ENCODE measurements at places on chromosomes 4 and X. TPM values are rescaled to one million over a fixed set of nuclear protein-coding genes. Genes with fewer than 3 reads are reported as not detected.
A peak's percentile ranks its signal among the peaks of the same experiment; 100 is the strongest.

HOPX gene
- 93.2 TPM for total RNA-seq

TNIP3 gene
- total RNA-seq, result 2.3 TPM

NHSL2 gene
- 0.69 TPM for total RNA-seq

ABCG2 gene
- 2.3 TPM for total RNA-seq

KLB gene
- total RNA-seq, result not detected

RPA4 gene
- total RNA-seq, result 0.60 TPM

CT55 gene
- total RNA-seq, result not detected

MCF2 gene
- 0.37 TPM for total RNA-seq

KLKB1 gene
- 0.79 TPM for total RNA-seq

P2RY4 gene
- total RNA-seq, result 0.34 TPM

CXCL1 gene
- total RNA-seq, result not detected

GABRA4 gene
- total RNA-seq, result not detected

PNMA5 gene
- total RNA-seq, result 0.16 TPM

ERCC6L gene
- 6.5 TPM for total RNA-seq

USP17L20 gene
- not detected for total RNA-seq

UBL4A gene
- 53.5 TPM for total RNA-seq

DNA sequence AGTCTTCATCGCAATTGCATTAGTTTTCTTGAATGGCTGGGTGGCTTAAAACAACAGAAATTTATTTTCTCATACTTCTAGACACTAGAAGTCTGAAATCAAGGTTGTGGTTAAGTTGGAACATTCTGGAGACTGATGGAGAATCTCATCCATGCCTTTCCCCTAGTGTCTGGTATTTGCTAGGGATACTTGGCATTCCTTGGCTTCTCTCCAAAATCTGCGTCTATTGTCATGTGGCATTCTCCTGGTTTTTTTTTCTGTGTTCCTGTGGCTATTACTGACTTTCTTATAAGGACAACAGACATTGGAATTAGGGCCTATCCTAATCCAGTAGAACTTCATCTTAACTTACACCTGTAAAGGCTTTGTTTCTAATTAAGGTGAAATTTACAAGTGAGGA, 272.8 kb upstream of the EPHA5 start:
- no peak for DNase-seq

- DNase-seq, result no peak
Measured at GRCh38 chrX:155028129-155028528, 1.5 kb downstream of the FUNDC2 start.

DNA sequence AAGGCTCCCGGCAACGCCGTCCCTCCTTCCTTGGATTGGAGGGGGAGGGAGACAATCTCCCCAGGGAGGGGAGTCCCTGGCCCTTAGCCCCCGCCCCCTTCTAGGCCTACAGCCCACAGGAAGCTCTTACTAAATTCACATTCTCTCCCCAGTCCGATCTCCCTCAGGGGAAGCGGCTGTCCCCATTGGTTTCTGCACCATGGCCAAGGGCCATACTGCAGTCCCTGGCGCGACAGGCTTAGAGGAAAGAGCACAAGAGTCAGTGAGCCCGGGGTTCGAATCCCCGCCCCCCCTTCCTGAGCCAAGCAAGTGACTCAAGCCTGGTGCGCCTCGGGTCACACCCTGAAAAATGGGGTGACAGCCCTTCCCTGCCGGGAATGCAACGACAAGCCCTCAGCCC, 1.1 kb downstream of the ABLIM2 start:
- no peak for DNase-seq

GRCh38 chr4:176549161-176549865, 229.5 kb downstream of the SPCS3 start:
- DNase-seq, result no peak

DNA sequence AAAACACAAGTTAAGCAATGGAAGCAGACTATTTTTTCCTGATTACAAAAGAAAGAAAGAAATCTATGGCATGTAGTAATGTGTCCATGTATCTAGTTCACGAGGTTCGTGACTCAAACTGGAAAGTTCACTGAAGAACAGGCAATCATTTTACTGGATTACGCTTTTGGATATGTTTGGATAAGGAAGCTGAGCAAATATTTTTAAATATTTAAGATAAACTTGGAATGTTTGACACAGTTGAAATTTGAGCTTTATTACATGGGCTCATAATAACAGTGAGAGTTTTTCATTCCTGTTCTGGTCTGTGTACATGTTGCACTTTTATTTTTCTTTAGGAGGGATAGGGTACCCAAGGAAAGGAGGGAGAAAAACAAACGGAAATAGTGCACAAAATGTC, 244.2 kb upstream of the GK2 start:
- DNase-seq, result no peak

DNA sequence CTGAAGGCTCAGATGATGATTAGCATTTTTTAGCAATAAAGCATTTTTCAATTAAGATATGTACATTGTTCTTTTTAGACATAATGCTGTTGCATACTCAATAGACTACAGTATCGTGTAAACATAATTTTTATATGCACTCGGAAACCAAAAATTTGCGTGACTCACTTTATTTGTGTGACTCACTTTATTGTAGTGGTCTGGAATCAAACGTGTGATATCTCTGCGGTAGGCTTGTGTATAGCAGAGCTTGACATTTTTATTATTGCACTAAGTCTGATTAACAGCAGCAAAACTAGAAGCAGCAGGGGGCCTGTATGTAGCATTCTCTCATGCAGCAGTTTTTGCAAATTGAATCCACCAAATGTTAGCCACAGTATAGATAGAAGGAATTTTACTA, 119.1 kb upstream of the PRDX4 start:
- no peak for DNase-seq

- no peak for DNase-seq
Measured at GRCh38 chrX:41002026-41002425, 83.2 kb upstream of the USP9X start.

DNA sequence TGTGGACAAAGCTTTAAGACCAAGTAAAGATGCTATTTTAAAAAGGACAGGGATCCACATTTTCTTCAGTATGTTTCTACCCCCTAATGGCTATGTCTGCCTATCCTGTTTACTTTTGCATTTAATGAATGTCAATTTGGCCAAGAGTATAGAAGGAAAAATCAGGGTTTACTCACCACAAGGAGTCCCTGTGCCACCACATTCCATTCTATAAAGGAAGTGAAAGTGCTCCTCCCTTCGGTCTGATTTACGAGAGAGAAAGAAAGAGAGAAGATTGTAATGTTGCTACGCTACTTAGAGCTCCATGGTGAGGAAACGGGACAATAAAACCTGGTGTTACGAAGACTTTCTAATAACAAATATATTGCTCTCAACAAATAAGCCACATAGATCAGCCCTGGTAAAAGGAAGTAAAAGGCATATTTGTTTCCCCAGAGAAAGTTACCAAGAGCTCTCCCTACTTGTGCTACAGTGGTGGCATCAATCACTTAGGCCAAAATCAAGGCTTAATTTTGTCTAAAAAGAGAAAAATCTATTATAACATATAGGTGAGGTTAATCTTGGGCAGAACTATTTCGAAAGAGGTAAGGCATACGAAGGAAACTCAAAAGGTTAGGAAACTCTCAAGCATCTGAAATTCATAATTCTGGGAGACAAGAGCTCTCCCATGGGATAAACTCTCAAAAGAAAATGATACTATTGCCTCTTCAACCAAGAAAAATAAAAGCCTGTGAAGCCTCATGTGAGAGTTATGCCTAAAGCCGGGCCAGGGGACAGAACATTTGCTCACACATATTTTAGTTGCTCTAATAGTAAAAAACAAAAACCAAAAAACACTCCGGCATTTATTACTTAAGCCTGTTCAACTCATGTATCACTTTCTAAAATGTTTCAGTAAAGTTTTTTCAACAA, 29.5 kb downstream of the TAPT1 start:
- no peak for DNase-seq

- no peak for DNase-seq
Measured at GRCh38 chr4:10687526-10687925, 3.0 kb upstream of the CLNK start.

DNA sequence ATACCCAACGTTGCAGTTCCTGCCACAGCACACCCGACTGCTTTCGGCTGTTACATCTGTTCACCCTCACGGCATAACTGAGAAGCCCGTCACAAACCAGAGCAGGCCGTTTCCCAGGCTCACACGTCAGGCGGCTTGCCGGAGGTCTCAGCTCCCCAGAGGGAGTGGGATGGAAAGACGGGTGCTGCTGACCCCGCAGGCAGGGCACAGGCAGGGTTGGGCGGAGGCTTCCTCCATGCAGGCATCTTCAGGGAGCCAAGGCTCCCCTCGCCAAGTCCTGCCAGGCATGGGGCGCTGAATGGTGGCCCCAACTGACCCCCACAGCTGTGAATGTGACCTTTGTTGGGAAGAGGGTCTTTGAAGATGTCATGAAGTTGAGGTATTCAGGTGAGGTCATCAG, 57.5 kb downstream of the ACOX3 start:
- DNase-seq, result no peak

- no peak for DNase-seq
Measured at GRCh38 chr4:140719022-140719421, 37.2 kb downstream of the TBC1D9 start.

DNA sequence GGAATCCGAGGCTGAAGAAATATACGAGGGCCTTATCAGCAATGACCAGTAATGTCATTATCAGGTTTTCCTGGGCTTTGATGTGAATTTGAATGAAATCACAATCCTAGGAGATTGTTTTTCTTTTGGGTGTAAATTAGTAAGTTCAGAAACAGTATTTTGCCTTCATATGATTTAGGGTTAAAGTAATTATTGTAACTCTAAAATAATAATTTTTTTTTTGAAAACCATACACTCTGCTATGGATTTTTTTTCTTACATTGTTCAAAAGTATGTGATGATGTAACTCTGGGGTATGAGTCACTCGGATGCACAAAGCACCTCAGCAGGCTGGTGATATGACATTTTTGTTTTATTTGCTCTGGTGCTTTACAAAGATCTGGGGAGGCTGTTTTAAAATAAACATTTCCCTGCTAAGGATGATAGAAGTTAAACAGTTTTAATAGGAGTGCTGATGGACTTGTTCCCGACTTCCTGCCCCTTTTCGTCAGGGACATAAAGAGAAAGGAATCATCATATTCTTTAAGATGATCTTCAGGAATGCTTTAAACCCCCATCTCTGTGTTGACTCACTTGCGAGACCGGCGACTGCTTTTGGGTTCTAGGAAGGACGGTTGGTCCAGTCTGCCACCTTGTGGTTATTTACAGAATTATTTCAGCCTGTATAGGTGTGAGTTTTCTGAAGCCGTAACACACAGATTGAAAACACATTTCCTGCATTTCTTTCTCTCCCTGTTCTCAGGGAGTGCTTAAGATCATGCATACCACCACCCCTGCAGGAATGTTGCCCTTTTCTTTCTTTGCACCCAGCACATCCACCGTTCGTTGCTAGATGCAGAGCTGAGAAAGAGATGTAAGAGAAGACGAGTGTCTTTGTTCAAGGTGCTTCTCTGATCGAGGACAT, 72.5 kb downstream of the RAPGEF2 start:
- DNase-seq, result peak; percentile 66

DNA sequence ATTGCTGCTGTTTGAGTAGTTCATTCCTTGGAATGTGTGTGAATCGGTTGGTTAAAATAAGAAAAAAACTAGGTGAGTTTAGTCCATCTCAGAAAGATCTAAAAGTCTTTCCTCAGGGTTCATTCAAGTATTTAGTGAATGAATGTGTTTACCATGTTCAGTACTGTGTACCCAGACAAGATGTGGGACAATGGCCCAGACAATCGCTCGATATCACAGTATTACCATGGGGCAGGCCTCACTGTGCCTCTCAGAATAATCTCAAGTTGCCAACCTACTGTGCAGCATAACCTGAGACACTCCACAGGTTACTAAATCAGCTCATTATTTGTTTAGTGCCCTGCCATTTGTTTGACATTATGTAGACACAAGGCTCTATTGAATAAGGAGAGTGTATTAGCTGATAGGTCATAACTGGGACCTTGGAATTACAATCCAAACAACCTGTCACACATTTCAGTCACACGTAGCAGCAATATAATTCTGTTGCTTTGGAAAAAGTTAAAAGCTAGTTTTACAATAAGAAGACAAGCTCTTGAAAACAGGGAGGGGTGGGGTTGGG, 24.9 kb upstream of the AMOT start:
- no peak for DNase-seq

GRCh38 chrX:45747905-45748304, 547.2 kb upstream of the DIPK2B start:
- no peak for DNase-seq

GRCh38 chrX:118353081-118353850, 7.4 kb downstream of the WDR44 start:
- DNase-seq, result no peak

GRCh38 chr4:127441571-127441970, 191.2 kb upstream of the INTU start:
- no peak for DNase-seq

GRCh38 chr4:74738464-74739143, 55.7 kb downstream of the BTC start:
- DNase-seq, result no peak

DNA sequence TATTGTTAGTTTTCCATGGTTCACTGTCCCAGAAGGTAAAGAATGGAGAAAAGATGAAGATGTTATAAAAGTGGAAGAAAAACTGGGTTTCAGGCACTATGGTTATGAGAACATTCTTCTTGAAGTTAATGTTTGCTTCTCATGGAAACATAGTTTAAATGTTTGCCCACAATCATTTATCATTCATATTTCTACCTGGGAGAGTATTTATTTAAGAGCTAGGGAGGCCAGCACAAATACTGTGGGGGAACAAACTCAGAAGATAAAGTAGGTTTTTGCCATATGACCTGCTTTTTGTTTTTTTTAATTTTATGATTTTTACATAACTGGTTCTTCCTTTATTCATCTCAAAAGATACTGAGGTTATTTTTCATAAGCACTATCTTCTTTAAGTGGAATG, 96.8 kb downstream of the GC start:
- no peak for DNase-seq

DNA sequence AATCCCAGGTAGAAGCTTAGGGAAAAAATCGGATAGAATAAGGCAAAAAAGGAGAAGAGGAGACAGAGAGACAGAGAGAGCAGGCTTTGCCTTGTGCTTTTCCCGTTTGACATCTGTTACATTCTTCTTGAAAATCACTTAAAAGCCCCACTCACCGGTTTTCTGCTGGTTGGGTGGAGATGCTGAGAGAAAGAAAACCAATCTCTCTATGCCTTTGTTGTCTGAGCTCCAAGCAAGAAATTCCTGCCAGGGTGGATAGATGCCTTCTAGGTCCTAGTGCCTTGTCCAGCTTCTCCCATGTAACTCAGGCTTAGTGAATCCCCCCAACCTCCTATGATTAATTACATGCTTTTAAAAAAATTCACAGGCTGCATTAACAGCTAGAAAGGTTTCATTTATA, at the start of gene DCX:
DCX (minus strand) TSS at position 210 of the 400 bp plus-strand sequence. CDS start 1,794 bp downstream, outside the sequence.
- DNase-seq, result no peak

DNA sequence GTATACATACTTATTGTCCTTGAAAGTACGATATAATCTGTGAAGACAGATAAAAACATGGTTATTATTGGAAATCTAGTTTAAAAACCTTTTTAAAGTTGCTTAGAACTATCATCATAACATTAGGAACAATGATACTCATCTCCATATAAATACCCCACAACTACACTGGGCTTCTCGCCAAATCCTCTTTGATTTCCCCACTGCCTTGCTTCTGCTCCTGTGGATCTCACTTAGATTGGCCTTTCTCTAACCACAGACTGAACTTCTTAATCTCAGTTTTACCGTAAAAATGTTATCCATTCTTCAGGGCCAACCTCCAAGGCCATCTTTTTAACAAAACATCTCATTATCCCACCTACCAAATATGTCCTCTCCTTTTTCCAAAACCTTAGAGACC, 77.6 kb downstream of the PRKG2 start:
- DNase-seq, result no peak

- no peak for DNase-seq
Measured at GRCh38 chr4:111230265-111230664, 607.4 kb upstream of the PITX2 start.

Data from activated T-cell treated with anti-CD3 and anti-CD28 coated beads, Interleukin-2, amount 50 U/mL, for 72 hours (primary cell).